ENCODE measurements at places on chromosomes 7 and 10. TPM values are rescaled to one million over a fixed set of nuclear protein-coding genes. Genes with fewer than 3 reads are reported as not detected.

DNA sequence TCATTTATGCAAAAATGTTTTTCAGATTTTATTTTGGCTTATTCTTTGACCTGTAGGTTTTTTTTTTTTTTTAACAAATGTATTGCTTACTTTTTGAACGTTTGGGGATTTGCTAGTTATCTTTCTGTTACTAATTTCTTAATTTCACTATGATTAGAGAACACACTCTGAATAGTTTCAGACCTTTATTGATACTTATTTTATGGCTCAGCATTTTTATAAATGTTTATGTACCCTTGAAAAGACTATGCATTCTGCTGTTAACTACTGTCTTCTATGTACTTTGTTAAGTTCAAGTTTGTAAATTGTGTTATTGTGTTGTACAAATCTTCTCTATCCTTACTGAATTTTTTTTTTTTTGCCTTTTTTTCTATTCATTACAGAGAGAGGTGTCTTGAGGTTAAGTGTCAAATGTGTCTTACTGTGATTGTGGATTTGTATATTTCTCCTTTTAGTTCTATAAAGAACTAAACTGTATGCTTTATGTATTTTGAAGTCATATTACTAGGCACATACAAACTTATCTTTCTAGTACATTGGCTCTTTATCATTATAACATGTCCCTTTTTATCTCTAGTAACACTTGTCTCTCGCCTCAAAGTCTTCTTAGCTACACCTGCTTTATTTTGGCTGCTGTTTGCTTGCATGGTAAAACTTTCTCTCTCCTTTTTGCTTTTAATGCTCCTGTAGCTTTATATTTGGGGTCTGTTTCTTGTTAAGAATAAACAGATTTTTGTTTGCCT, 8.1 kb downstream of the MKLN1 start:
- DNase-seq: no peak

DNA sequence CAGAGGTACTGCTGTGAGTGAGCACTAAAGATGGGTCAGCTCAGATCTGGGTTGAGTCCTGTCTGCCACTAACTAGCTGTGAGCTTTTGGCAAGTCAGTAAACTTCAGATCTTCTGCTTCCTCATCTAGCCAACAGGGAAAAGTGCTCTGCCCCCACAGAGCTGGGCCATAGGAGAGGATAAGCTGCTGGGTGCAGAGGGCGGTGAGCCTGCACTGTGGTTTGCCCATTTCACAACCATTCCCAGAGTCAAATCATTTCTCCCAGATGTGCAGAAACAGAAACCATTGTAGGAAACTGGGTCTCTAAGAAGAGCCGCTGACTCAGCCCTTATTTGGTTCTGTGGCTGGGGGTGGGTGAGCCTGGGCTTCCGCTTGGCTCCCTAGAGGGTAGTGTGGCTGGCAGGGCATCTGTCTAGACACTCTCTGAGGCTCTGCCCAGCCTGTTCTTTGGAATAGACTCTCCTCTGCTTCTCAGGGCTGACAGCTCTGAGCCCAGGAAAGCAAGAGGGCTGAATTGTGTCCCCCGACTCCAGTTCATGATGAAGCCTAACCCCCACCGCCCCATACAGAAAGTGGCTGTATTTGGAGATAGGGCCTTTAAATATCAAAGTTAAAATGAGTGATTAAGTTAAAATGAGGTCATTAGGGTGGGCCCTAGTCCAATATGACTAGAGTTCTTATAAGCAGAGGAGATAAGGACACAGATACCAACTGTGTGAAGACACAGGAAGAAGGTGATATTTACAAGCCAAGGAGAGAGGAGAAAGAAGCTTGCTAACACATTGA, 29.5 kb upstream of the ARHGAP22 start:
- DNase-seq: no peak

DNA sequence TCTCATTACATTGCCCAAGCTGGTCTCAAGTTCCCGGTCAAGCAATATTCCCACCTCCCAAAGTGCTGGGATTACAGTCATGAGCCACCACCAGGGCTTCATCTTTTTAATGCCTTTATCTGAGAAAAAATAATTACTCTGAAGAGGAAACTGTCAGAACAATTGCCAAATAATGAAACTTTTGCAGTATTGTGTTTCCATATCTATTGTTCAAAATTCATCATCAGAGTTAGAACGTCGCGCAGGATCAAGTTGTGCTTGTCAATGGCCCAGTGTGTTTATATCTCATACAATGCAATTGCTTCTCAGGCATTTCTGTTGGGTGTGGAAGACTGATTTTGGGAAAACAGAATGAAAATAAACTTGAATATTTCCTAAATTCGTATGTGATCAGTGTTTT, 143.1 kb downstream of the ARID5B start:
- no peak for DNase-seq

Gene GSTO2
- polyA plus RNA-seq: 27.7 TPM

Gene HPSE2
- polyA plus RNA-seq: 0.65 TPM

Gene ZP3
- polyA plus RNA-seq: 11.0 TPM

Gene ADO
- polyA plus RNA-seq: 35.7 TPM

DNA sequence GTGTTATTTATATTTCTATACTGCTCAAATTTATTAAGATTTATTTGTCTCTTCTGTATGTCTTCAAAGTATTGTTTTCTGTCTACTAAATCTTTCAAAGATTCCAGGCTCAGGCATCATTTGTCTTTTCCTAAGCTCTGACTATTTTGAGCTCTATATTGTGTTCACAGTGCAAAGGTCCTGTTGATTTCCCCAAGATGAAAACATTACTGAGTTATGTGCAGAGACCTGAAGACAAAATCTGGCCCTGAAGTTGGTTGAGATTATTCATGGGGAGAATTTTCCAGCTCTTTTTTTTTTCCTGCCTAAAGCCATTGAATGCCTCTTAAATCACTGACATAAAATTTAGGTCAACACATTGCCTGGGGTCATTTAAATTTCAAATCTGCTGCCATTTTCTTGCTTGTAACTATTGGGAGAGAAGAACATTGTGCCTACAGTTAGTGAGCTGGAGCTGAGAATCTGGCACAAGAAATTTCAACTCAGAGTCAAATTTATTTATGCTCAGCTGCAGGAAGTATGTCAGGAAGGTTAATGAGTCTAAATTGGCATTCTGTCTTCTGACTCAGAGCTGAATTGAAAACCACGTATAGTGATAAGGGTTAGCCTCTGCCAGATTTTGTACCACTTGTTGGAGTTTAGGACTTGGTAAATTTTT, 31.6 kb downstream of the CSTF2T start:
- DNase-seq: no peak

Gene CALU
- polyA plus RNA-seq: 207 TPM

- no peak for DNase-seq
Observed at GRCh38 chr7:85025312-85025756, 161.5 kb downstream of the SEMA3D start.

- DNase-seq: no peak
Observed at GRCh38 chr10:123518765-123519164, 147.4 kb upstream of the GPR26 start.

DNA sequence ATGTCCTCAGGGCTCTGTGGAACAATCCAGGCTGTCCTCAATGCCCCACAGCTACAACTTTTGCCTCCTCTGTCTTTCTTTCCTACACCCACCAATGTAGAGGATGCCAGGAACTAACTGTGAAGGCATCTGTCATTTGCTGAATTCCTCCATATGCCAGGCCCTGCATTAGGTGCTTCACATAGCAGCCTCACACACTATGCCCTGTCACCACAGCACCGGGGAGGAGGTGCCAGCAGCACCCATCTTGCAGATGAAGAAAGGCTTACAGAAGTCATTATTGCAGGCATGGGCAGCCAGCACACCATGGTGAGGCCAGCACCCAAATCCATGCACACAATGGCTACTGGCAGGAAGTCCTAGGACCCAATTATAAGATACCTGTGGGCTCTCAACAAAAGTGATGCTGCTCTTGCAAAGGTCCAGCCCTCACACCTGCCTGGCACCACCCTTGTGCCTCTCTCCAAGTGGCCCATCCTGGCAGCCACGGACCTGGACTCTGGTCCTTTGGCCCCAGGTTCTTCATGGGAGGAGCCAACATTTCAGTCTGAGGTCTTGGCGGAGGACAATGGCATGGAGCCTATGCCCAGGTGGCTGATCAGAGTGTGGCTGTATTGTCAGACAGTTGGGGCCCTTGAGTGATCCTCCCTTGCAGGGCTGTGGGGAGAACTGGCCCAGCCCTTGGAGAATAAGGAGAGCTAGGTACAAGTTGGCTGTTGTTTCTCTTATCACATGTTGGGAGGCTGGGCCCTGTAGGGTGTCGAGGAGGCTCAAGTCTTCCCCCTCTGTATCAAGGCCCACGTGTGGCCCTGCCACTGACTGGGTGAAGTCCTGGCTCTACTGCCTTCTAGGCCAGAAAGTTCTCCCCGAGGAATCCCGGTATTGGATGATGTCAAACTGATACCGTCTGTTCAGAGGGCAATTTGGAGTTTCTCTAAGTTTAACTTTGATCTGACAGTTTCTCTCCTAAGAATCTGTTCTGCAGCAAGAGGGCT, 14.4 kb upstream of the MYL7 start:
- DNase-seq: no peak

DNA sequence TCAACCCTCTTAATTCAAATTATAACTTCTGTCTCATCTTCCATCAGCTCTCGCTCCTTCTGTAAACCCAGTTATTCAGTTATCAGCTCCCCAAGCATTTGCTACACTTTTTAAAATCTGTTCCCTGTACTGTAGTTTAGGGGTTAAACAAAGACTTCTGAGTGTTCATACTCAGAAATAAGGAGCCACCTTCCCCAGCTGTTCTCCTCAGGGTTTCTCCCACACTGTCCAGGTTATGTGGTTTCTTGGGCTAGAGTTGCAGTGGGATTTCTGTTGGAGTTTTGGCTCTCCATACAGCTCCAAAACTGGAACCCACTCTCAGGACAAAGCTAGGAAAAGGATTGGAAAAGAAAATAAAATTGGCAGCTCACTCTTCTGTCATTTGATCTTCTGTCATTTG, 20.8 kb downstream of the NHLRC2 start:
- no peak for DNase-seq

DNA sequence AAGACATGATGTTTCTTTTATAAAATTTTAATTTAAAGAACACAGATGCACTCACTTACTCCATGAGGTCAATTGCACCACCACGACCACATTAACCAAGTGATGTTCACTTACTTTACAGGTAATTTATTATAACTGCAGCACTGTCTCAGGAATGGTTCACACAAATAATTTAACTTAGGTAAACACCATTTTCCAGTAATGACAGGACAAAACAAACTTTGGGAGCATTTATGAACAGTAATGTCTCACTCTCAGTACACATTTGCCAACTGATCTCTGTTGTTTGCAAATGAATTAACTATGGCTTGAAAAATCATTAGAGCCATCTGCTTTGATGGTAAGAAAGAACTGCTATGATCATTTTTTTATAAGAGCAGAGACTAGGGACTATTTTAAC, 150.4 kb downstream of the ETV1 start:
- no peak for DNase-seq

GRCh38 chr7:66609176-66609575, 19.5 kb upstream of the KCTD7 start:
- no peak for DNase-seq

DNA sequence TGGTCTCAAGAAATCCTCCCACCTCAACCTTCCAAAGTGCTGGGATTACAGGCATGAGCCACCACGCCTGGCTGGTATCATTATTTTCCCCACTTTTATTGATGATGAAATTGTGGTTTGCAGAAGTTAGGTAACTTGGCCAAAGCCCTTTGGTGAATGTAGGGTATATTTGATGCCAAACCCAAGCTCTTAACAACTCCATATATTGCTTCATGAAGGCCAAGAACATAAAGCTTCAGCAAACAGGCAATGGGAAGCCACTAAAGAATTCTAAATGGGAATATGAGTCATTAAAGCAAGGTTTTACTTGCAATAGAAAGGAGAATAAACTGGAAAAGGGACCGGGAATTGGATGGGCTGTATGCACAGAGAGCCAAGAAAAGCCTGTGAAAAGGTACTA, 142.7 kb downstream of the KMT2E start:
- DNase-seq: no peak

DNA sequence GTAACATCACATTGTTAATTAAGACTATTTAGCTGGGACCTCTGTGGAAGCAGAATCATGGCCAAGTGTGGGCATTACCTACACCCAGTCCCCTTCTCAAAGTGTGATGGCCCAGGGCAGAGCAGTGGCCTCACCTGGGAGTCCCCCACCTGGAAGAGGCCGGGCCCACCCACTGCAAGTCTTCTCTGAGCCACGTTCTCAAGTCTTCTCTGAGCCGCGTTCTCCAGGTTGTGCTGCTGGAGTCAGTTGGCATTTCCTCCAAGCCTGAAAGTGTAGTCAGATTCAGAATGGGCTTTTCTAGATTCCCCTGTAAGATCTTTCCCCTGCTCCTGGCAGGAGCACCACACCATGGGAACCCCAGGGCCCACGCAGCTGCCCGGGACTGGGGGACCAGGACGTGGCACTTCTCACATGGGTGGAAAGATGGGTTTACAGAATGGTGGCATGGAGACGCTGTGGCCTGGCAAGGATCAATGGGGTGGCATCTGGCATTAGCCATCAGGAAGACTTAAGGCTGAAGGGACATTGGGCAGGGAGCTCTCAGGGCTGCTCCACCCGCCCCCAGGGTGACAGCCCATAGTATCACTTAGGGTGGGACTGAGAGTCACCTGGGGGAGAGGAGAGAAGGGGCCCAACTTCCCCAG, 68.0 kb downstream of the MKI67 start:
- DNase-seq: no peak

DNA sequence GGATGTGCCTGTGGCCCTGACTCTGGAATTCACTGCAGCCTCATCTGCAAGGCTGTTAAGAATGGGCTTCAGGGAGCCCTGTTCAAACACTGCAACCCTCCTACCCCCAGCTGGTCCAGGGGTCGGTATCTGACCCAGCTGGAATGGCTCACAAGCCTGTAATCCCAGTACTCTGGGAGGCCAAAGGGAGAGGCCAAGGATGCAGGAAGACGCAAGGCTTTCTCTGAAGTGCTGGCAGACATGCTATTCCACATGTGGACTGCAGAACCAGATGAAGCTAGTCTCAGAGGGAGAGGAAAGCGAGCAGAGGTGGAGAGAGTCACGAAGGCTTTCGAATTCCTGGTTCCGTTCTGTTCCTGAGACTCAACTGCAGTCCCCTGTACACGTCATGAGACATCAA, 45.0 kb downstream of the ESYT2 start:
- DNase-seq: no peak

DNA sequence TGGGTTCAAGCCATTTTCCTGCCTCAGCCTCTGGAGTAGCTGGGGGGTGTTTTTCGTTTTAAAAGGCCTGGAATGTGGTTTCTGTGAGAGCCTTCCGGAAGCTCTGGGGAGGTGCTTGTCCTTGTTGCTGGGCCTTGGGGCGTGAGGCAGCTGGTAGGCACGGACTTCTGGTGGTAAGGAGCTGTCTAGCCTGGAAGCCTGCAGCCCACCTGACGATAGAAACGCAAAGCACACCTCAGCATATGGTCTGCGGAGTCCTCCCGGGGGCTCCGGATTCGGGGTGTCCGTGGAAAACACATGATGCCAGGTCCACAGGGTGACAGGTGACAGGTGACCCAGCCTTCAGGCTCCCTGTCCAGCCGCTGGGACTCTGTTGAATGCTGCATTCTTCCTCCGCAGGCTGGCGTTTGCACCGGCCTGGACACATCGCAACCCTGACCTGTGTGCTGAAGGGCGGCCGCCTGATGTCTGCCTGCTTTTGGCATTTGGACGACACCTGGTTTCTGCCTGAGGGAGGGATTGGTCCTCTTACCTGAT, 37.3 kb downstream of the INPP5A start:
- DNase-seq: no peak
